ENCODE measurements at places on chromosomes 4 and X.

GRCh38 chr4:52265781-52266525, 214.8 kb downstream of the SPATA18 start:
- DNase-seq = no peak

- no peak for DNase-seq
Observed at GRCh38 chrX:12672367-12673106, 118.7 kb upstream of the PRPS2 start.

GRCh38 chrX:619812-620531, 10.6 kb upstream of the SHOX start:
- no peak for DNase-seq

GRCh38 chr4:31052519-31052918, 332.4 kb downstream of the PCDH7 start:
- DNase-seq = no peak

DNA sequence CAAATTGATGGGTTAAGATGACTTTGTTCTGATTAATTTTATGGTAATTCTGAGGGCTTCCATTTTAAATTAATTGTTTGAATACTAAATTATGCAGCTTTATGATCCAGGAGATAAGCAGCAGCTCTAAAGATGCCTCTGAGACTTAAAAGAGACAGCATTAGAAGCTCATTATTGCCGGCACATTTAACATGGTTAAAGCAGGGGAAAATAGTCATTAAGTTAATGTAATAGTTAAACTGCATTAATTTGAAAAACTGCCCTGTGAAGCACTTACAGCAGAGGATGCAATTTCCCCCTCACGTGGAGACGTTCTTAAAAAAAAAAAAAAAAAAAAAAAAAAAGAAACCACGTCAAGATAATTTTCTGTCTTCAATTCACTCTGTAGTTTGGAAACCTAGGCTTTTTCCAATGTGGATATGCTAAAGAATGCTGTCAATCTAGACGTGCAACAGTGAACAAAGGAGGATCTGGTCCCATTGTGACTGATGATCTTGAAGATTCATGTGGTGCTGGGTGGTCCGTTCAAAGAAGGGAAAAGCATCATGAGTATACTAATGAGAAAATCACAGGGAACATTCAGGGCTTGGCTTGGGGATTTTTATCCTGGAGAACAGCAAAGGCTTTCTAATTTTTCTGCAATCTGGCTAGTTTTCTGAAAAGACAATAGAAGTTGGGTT, 440.6 kb upstream of the HS3ST1 start:
- no peak for DNase-seq

- DNase-seq = no peak
Observed at GRCh38 chr4:164538097-164538496, 215.8 kb upstream of the SMIM31 start.
